ENCODE measurements at places on chromosomes 3 and 15.

- no peak for DNase-seq
These were observed 20.9 kb downstream of the GREM1 start for GRCh38 chr15:32738666-32739065.

DNA sequence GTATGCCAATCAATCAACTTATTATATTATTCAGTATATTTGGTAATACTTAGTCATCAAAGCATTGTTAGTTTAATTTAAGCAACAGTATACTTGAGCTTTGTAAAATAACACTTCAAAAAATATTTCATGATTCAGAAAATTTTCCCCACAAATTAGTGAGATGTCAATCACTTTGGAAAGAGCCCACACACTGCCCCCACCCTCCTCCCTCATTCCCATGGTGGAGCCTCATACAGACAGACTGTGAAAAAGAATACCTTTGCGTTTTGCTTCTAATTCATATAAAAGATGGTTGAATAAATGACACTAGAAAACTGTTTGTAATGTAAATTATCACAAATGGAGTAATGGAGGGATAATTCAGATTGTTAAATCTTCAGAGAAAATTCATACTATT, 43.3 kb upstream of the MYO5C start:
- no peak for DNase-seq

GRCh38 chr3:187369089-187369447, 883 bp downstream of the RTP4 start:
- no peak for DNase-seq

- no peak for DNase-seq
These were observed 47.3 kb downstream of the SYNPR start for GRCh38 chr3:63325386-63325785.

- no peak for DNase-seq
These were observed 133.8 kb downstream of the PDCD6IP start for GRCh38 chr3:33932010-33932764.

DNA sequence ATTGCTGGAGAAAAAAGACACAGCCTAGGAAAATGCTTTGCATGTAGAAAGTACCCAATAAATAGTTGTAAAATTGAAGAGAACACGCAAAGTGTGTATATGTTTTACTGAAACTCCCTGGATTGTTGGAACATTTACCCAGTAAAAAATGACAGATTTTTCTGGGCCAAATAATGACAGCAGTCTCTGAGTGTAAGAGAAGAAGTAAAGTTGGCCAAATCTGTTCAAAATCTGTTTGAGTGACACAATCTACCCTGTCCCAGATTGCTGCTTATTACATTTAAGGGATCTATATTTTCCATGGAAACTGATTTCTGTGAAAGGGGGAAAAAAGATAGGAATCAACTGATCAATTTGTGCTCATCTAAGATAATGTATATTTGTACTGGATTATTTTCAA, 267.9 kb downstream of the TUSC7 start:
- no peak for DNase-seq

DNA sequence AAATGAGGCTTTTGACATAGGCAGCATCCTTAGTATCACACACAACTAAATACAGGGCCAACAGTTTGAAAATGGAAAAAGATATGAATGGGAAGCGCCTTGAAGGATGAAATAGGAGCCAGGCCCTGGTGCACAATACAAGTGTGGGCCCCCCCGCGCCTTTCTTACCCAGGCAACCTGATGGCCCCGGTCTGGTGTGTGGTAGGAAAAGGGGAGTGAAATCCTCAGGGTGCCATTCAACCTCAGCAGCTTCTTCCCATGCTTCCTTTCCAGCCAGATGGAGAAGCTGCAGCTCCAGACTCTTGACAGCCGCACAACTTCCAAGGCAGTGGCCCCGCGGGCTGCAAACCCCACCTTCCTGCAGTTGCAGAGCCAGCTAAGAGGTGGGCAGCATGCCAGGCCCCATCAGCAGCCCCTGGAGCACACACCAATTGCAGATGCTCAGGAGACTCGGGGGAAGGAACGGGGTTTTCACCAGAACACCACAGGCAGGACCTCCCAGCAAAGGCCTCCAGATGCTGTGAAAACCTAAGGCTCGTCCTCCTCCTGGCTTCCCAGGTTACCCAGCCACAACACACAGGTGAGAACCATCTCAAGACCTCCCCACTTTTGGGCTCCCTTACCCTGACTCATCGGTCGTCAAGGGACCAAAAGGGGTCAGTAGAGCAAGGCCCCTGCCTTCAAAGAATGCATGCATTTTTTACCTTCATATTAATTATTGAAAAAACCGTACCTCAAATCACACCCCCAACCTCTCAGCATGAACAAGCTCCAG, 101.6 kb downstream of the CPN2 start:
- no peak for DNase-seq

DNA sequence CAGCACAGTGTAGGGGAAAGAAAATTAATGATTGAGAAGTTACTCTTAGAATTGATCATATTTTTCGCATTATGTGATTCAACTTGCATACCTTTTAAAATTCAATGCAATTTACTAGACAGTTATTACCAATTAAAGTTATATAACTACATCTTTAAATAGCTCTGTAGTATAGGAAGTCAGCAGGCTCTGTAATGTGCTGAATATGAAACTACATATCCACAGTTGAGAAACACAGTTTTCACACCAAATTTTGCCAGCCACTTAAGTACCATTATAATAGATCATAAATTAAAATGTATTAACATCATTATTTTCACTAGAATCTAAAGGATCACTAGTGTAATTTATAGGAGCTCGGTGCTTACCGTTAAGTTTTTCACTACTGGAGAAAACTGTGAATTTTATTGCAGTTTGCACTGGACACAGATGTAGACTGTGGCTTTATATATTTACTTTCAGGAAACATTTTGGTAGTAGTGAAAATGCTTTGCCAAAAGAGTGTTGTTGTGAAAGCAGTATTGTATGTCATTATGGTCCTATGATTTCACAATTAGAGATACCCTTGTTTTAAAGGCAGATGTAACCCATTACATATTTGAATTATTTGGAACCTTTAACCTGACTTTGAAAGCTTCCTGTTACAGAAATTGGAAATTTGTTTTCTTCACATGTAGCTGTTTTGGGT, 113.6 kb downstream of the PLCL2 start:
- DNase-seq: no peak

- no peak for DNase-seq
These were observed 124.6 kb upstream of the ARHGEF3 start for GRCh38 chr3:56926243-56926946.

- no peak for DNase-seq
These were observed 73.6 kb upstream of the SELENOK start for GRCh38 chr3:53965291-53965690.

GRCh38 chr3:100335434-100335833, 877 bp downstream of the NIT2 start:
- DNase-seq: no peak

DNA sequence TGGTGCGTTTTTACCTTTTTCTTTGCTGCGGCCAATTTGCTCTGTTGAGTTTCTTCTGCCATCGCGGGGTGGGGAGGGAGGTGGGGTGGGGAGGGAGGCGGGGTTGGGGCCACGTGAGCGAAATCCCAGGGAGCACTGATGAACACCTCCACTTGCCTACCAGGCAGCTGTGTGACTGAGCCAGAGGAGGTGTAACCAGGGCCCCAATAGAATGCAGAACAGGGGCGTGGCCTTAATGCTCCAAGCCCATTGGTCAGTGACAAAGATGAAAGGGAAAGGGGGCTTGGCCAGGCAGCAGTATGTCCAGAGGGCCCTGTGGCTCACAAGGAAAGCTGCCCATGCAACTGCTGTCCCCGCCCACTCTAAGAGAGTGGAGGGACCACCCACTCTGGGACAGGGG, 21.4 kb upstream of the OR4F6 start:
- no peak for DNase-seq

GRCh38 chr3:47910777-47911440, 105.3 kb downstream of the MAP4 start:
- peak; percentile 69 for DNase-seq

DNA sequence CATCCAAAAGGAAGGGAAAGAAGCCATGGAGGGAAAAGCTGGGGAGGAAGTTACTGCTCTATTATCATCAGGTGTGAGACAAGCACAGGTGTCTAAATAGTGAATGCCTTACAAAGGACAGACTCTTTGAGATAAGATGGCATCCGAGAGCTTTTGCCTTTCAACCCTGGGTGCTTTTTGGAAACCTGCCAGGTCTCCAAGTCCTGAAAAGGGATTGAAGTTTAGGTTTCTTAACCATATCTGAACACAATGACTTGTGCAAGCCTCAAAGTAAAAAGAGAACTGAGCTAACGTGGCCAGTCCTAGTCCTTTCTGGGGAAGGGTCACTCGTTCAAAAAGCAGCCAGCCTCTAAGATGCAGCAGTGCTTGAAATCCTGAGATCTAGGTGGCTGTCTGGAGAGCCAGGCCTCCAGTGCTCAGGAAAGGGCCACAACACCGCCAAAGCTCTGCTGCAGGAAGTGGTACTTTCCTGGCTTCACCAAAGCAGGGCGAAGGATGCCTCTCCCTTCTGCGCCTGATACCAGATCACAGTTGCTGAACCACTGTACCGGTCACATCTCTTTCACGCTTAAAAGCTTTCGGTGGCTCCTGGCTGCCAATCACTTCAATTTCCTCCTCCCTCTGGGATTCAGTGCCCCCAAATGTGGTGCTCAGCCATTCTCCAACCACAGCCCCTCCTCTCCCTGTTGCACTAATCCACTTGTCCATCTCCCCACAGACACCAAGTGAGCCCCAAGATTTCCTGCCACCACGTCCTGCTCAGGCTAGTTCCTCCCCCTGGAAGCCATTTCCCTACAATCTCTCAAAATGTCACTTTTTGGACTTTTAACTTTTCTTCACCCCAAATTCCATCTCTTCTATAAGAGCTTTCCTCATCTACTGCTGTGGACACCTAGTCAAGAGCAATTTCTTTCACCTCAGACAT, 104.1 kb upstream of the LPP start:
- DNase-seq: no peak

- DNase-seq: no peak
These were observed 39.2 kb upstream of the EPHB1 start for GRCh38 chr3:134755821-134756220.

- no peak for DNase-seq
These were observed 558 bp upstream of the SLC30A4 start for GRCh38 chr15:45523166-45523460.

DNA sequence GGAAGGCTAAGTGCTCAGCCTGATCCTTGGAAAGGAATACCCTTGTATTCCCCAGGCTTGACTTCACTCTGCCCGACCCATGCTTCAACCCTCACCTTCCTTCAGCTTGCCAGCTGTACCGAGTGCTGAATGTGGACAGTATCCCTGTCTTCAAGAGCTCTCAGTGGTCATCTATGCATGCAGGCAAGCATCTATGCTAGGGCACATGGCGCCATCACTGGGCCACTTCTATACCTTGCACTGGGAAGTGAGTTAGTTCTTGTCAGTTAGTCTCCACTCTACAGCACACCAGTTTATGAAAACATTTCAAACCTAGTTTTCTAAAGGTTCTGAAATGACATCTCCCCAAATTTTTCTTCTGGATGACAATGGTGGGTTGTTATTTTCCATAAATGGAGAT, 82.0 kb upstream of the MYRIP start:
- no peak for DNase-seq

Measured in retinal pigment epithelial cell (primary cell).